NAMALWA (cell line): ENCODE measurements at places on chromosomes 5 and 9.
A peak's percentile ranks its signal among the peaks of the same experiment; 100 is the strongest.

DNA sequence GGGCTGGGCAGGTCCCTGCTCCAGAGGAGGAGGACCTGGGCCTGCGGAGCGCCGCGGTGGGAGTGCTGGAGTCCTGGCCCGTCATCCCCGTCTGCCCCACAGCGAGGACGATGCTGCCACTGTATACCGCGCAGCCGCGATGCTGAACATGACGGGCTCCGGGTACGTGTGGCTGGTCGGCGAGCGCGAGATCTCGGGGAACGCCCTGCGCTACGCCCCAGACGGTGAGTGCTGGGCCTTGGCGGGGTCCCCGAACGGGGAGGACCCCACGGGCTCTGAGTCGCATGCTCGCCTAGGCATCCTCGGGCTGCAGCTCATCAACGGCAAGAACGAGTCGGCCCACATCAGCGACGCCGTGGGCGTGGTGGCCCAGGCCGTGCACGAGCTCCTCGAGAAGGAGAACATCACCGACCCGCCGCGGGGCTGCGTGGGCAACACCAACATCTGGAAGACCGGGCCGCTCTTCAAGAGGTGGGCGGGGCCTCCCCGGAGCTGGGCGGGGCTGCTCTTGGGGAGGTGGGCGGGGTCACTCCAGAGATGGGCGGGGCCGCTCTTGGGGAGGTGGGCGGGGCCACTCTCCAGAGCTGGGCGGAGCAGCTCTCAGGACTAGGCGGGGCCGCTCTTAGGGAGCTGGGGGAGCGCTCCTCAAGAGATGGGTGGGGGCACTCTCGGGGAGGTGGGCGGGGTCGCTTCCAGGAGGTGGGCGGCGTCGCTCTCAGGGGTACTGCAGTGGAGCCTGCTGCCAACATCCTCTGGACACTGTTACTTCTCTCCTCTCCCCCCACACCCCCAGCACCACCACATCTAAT, 13.1 kb downstream of the LRRC26 start:
- peak; percentile 68 for DNase-seq

DNA sequence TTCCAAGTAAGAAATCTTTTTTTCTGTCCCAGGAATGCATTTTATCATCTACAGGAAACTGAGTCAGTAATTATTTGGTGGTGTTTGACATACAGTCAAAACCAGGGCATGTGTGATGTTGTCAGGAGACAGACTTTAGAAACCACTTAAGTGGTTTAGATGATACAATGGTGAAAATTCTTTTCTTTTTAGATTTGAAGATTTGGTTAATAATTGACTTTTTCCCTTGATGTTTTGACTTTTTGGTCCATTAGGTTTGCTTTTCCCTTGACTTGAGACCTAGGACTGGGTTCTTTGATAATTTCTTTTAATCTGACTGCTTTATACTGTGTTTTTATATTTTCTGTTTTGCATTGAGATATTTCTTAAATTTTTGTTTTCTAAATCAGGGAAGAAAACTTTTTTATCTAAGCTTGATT, 85.2 kb downstream of the RASGRF2 start:
- no peak for DNase-seq

- no peak for DNase-seq
These were observed 80.1 kb upstream of the TLR4 start for GRCh38 chr9:117624106-117624505.

DNA sequence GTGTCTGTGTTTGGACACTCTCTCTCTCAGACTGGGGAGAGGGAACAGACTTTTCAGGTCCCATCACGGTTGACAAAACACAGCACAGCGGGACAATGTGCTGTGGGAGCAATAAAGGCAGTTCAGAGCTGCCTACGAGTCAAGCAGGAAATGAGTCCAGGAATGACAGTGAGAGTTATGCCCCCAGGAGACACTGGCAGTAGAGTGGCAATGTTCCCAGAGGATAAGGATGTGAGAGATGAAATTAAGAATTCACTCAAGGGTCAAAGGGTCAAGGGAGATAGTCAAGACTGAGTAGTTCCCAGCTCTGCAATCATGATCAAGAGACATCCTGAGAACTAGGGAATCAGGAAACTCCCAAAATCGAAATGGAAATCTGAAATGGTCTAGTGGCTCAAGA, 156.1 kb downstream of the LURAP1L start:
- no peak for DNase-seq

- peak; percentile 92 for DNase-seq
These were observed 27.4 kb downstream of the SRD5A1 start for GRCh38 chr5:6660688-6661087.

- no peak for DNase-seq
These were observed 135.9 kb upstream of the RGMB start for GRCh38 chr5:98637557-98637956.

- peak; percentile 53 for DNase-seq
These were observed 77.4 kb upstream of the DMRT1 start for GRCh38 chr9:764105-764524.

DNA sequence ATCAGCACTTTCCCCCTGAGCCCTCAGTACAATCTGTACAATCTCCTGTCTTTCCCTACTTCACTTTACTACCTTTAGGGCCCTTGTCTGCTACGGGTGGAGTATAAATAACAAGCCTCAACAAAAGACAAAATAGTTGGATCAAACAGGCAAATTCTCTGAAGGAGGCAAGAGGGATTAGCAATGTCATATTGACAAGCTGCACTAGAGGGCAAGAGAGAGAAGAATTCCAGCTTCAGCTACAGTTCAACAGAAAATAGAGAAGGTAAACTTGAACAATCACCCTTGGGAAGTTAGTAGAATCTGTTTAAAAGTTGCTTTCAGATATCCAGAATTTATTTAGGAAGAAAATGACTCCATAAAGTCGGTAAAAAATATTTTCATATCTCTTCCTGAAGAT, 68.4 kb upstream of the IZUMO3 start:
- no peak for DNase-seq

DNA sequence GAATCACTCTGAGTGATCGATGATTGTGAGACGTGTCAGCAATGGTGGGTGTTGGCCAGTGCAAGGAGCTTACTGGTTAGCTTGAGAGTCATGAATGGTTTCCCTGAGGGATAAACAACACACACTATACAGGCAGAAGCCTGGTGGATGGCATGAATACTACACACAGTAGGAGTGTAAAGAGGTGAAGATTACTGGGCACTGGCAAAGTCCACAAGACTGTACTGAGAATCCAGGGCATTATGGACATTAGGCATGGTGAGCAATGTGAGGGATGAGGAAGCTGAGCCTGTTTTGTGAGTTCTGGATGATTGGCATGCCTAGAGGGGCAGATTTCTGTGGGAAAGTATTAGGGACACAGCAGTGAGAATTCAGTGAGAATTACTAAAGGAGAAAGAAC, 71.3 kb downstream of the KDM4C start:
- peak; percentile 15 for DNase-seq

DNA sequence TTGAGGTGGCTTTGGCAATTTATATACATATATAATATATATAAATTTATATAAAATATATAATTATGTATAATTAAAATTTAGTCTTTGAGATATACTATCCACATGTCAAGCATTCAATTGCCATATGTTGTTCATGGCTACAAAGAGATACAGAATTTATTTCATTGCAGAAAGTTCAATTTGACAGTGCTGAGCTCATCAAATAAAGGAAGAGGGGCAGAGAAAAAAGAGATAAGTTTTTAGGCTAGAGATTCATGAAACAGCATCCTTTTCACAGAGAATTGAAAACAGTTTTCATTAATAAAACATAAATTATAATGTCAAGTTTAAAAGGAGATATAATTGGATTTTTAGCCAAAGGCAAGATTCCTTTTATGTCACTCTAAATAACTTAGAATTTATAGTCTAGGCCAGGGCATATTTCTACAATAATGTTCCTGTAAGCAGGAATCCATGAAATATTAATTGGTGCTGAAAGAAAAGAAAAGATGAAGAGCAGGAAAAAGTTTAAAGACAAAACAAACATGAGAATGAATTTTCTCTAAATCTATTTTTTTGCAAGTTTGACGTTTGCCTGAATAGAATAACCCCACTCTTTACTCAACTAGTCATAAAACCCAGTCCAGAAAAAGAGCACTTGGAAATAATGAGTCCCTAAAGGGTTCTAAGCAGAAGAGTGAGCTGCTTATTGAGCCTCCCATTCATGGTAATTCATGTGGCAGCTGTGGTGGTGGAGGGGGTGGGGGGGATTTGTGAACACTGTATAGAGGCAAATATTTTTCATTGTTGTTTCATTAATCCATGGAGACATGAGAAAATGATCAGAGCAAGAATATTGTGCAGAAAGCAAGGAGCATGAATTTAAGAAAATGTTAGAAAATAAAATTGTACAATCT, 1279.5 kb downstream of the CDH12 start:
- DNase-seq = no peak

GRCh38 chr9:78866207-78867132, 569.5 kb downstream of the PSAT1 start:
- DNase-seq = no peak

- DNase-seq = no peak
These were observed 367.8 kb downstream of the IRX2 start for GRCh38 chr5:2383698-2384065.

DNA sequence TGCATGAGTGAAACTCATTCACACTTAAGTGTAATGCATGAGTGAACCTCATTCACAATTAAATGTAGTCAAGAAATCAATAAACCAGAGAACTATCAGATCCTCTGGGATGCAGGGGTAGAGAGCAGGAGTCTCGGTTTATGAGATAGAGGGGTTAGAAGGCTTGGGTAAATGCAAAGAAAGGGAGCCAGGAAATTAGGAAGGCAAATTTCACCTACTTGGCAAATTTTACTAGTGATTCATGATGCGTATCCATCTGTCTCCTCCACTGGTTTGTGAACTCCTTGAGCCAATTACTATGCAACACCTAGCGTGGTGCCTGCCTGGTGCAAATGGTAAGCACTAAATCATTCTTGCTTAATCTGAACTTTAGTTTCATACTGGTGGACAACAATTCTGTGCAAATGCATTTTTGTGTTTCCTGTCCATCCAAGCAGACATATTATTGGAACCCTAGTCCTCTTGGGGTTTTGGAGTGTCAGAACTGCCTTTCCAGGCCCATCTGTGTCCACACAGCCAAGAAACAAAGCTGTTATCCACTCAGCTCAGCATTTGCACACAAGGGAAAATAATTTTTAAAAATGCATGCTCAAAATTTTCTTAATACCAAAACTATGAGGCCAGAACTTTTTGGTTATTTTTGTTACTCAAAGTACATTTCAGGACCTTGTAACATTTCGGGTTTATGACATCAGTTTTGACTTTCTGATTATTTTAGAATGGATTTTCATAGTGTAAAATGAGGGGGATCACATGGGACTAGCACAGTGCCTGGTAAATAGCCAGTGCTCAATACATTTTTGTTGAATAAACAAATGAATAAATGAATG, 5.2 kb downstream of the HAPLN1 start:
- DNase-seq = no peak

- no peak for DNase-seq
These were observed 18.5 kb upstream of the ERMP1 start for GRCh38 chr9:5851445-5851844.

DNA sequence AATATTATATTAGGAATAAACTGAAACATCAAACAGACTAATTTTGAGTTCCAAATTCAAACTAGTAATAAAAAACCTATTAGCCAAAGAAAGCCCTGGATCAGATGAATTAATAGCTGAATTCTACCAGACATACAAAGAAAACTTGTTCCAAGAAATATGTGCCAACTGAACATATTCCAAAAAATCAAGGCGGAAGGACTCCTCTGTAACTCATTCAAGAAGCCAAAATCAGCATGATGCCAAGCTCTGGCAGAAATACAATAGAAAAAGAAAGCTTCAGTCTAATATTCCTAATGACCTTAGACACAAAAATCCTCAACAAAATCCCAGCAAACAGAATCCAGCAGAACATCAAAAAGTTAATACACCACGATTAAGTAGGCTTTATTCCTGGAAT, 619.1 kb upstream of the COX7C start:
- no peak for DNase-seq

DNA sequence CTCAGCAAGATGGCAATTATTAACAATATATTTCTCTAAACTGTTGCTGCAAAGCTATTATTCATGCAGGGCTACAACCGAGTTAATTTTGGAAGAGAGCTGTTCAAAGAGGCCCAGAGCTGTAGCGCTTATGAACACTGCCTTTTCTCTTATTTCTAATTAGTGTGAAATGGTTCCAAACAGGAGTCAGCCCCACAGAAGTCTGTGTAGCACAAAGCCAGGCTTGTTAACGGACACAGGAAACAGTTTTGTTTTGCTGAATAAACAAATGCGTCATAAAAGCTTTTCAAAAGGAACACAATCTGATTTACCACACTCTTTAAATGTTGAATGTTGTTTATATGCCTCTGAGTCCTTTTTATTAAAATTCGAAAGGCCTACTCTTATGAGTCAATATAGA, 396.5 kb downstream of the ANXA1 start:
- DNase-seq = no peak

DNA sequence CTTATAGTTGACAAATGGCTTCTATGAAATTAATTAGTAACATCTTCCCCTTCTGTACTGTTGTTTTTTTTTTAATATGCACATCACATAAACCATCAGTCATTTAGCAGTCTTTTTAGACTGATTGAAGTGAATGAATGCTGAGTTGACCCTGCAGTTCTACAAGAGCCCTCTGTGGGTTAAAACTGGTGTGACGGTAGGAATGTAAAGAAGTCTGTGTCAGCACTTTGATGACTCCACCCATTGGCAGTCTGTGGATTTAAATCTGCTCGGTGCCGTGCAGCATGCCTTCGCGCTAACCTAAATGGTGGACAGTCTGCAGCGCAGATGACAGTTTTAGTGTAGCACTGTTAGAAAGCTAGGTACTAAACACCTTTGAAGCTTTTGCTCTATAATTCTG, 3.1 kb downstream of the GTF3C4 start:
- peak; percentile 83 for DNase-seq

DNA sequence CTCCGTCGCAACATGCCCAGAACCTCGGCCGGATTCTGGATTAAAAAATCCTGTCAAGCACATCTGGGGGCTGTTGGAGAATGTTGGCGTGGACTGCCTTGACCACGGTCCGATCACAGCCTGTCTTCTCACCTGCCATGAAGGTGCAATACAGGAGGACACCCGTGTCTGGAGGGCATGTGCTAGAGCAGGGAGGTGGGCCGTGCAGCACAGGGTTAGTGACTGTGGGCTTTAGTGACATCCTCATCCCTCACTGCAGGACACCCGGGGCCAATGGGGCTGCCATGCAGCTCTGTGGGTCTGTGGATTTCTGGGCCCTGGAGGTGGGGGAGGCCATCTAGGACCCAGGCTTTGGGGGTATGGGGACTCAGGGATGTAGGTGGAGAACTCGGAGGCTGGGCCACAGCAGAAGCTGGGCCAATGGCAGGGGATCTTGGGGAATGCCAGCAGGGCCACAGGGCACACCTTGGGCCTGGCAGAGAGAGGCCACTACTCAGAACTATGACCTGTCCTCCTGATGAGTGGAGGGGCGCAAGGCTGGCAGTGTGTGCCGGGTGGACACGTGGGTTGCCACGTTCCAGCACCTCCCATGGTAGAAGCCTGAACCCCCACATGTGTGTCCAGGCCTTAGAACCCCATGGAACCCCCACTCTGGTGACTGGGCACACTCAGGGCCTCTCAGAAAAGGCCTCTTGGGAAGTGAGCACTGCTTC, 23.3 kb downstream of the ZDHHC11B start:
- no peak for DNase-seq

DNA sequence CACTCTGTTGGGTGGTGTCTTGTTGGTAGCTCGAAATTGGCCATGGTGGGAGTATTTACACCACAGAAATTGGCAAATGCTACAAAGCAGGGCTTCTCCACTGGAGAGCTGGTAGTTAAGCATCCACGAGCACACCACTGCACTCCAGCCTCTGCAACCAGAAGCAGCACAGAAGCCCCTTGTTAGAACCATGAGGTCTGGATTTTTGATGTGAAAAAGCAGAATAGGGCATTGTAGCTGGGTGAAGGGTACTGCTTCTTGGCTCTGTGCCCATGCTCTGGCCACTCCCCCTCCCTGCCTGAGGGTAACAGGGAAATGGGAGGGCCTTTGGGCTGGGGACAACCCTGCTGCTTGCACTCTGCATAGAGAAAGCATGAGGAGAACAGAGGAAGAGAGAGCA, 81.2 kb upstream of the UBTD2 start:
- peak; percentile 46 for DNase-seq
